HS-27A (cell line): ENCODE measurements at places on chromosomes 2 and 18.
A peak's percentile ranks its signal among the peaks of the same experiment; 100 is the strongest.

GRCh38 chr2:109174626-109175349 is 45.8 kb downstream of the SH3RF3 start:
- DNase-seq: no peak

DNA sequence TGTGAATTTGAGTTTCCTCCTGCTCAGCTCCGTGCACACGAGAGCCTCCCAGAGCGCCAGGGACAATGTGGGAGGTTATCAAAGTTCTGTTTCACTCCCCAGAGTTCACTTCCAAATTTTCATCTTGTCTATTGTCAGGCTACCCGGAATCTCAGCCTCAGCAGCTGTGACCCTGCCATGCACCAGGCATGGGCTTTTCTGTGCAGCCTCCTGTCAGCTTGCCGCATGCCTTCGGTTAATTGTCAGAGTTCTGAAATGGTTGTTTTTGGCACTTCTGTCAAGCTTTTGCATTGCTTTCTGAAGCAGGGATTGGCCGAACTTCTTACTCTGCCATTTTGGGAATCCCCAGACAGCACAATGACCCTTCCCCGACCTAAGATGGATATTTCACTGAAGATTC is 60.4 kb downstream of the SH3YL1 start:
- no peak for DNase-seq

DNA sequence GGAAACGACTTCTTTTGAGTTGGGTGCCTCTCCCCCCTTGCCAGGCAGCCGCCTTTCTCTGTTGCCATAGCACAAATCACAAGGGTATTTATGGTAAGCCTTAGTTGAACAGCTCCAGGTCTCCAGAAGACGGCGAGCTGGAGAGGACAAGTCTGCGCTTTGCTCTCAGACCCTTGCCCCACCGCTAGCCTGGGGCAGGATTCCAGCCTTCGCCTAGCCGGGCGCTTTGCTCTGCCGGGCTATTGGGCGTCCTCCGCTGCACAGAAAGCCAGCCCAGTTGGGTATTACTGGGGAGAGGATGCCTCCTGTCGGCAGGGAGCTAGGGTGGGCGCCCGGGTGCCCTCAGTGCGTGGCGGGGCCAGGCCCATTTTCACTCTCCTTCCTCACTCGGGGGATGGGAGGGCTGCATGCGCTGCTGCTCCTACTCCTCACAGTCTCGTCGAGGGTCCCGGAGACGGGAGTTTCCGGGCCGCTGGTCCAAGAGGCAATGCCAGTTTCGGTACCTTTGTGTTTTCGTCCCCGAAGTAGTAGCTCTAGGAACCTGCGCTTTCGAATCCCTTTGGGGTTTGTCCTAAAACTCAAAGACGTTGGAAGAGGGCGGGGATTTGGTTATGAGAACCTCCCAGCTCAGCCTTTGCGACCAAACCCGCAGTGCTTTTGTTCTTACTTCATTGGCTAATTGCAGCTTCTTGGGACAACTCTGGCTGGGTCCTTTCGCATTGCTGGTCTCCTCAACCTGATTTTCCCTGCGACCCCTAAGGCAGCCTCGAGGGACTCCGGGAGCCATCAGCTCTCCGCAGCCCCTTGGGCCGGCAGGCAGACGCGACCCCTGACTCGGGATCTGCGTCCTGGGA is 3.6 kb upstream of the DLX2 start:
- no peak for DNase-seq

DNA sequence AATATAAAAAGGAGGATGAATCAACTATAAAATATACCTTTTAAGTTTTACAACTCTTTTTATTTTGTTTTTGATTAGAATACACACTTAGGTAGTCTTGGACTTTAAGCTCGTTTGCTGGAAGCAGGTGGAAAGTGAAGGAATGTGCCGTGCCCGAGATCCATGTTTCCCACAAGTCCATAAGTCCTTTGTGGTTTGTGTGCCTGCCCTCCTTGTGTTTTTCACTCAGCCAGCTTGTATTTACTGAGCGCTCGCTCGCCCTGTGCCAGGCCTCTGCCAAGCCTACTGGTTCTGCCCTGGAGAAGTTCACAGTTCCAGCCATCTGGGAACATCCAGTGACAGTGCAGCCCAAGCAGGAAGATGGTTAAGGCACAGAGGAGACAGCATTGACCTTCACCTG is 142.6 kb downstream of the MGAT5 start:
- DNase-seq: no peak

DNA sequence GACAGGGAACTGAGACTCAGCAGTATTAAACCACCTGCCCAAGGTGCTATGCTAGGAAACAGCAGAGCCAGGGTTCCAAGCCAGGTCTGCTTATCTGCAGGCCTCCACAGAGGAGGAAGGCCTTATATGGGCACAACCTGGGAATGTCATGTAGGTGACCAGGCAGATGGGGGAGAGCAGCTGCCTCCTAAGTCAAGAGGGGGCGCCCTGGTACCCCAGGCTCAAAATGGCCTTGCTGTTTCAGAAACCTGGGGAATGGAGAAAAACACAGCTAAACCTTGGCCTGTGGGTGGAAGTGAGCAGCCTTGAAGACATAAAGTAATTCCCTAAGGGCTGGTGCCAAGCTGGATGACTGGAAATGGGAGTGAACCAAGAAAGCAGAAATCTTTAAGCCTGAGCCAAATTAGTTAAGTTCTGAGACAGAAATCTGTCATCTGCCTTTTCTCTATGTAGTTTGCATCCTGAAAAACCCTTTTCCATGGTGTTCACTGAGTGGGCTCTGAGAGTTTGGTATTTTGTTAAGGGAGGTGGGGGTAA is 79.1 kb downstream of the MAPK4 start:
- no peak for DNase-seq

DNA sequence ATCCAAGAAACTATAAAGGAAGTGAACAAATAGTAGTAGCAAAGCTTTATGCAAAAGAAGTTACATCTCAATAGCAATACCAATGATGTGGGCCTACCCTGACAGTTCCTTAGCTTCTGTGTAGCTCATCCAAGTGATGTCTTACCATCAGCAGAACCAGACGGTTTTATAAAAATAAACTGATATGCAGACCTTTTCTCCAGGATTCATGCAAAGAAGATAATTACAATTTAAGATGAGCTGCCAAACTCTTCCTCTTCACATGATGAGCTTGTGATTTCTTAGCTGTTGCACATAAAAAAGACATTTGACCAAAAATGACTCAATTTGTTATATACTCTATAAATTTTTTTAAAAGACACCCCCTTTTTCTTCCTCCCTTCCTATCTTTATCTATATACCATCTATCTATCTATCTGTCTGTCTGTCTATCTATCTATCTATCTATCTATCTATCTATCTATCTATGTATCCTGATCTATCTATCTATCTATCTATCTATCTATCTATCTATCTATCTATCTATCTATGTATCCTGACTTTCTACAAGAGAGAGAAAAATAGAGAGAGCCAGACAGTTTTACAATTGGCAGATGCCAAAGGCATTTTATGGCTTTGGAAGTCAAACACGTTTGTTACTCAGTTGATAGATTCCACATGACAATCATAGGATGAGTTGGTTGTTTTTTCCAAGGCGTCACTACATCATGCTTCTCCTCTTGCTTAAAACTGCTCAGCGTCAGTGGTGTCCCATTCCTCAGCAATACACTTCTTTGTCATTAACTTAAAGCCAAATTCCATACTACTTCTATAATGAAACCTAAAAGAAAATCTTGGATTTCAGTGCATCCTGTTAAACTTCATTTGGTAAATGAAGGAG is 65.9 kb upstream of the ACTR3 start:
- no peak for DNase-seq

GRCh38 chr2:191802180-191802579 is 44.7 kb downstream of the CAVIN2 start:
- DNase-seq: no peak

- no peak for DNase-seq
These were observed 53.7 kb downstream of the TRIB2 start for GRCh38 chr2:12770300-12770968.

- DNase-seq: no peak
These were observed 68.2 kb downstream of the OTX1 start for GRCh38 chr2:63118821-63119220.

DNA sequence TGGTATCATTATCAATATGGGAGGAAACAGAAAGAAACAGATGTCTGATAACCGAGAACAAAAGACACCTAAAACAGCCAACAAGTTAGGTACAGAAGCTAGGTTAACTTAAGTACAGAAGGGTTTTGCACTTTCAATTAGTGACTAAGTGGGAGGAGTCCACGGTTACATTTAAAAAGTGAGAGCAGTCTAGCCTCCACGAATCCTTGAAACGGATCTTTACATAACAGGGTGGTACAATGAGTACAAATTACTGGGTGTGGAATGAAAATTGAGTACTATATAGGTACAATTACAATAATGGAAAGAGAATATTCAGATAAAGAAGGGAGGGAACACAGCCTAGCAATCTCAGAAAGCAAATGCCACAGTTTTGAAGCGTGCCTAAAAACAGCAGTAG is 76.6 kb downstream of the TLK1 start:
- no peak for DNase-seq

DNA sequence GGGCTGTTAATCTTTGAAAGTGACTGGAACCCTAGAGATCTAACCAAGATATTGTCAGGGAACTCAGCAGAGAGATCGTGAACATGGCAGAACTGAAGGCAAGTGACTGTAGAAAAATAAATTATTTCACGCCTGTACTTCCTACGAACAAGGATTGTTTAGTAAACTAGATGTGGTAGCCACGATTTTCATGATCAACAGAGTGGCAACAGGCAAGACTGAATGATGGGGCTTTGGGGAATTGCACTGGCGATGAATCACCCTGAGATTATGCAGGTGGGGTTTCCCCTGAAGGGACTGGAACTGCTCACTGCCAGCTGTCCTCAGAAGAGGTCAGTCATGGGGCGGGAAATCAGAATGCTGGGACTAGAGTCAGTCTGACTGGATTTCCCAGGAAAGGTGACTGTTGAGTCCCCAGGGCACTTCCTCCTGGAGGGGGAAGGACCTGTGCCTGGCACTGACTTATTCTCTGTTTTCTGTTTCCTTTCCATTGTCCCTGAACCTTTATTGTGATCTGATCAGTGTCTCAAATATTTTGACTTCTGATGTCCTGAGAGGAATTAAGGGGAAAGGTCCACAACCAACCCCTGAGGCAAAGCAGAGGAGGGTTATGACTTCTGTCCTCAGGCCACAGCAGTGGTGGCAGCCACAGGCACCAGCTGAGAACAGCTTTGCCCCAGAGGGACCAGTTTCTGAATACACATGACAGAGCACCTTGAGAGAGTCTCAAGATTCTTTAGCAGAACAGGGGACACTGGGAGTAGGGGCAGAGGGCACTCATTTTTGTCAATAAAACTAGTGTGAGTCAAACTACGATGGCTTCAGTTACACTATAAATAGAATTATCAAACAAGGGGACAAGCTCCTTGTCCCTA is 70.0 kb downstream of the NAB1 start:
- DNase-seq: peak; percentile 17

DNA sequence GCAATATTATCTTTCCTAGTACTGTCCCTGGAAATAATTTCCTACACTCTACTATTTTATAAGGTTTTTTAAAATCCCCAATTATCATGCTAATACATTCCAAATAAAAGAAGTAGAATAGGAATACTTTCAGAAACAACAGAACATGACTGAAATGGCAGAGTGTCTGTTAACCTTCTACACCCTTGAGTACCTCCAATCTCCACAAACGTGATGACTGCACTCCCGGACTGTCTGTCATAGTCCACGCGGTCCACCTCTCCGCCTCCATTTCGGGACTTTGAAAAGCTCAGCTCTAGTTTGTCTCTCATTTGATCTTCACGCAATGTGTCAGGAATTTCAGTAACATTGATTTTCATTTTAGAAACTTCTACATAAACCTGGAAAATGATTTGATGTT is 13.6 kb upstream of the RBM43 start:
- DNase-seq: no peak

- no peak for DNase-seq
These were observed 8.9 kb downstream of the GTF3C2 start for GRCh38 chr2:27347641-27348040.

DNA sequence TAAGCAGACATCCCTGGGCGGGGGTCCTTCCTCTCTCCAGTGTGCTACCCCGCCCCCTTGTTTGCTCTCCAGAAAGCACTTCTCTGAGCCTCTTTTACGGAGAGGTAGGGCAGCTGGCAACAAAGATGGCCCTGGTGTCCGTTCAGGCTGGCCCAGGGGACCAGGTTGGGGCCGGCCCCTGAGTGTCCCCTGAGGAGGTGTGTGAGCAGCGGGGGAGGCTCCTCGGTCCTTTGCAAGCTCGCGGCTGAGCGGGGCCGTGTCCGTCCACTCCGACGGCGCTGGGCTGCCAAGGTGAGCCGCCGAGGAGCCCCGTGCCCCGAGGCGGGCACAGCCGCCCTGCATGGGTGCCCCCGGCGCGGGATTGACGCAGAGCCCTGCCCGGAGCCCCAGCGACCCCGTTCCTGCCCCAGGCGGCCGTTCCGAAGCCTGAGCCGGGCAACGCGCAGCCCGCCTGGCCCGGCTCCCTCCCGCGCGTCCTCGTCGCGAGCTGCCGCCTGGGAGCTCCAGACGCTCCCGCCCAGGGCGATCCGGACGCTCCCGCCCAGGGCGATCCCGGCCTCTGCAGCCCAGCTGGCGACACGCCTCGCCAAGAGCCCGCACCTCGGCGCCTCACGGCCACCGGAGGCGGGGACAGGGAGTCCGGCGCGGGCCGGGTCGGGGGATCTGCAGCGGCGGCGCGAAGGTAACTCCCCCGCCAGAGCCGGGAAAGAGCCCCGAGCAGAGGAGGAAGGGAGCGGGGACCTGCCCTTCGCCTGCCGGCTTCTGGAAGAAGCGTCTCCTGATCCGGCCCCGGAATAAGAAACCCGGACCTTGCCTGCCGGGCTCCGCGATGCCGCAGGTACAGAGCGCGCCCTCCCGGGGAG is at the start of gene PROKR1:
Gene PROKR1 (plus strand): TSS at position 569 of the 863 bp plus-strand sequence. CDS start 2,243 bp downstream, outside the sequence.
- no peak for DNase-seq

GRCh38 chr2:104793966-104794365 is 59.9 kb upstream of the POU3F3 start:
- DNase-seq: no peak

- DNase-seq: no peak
These were observed 11.5 kb upstream of the DIPK1C start for GRCh38 chr18:74468547-74469061.

DNA sequence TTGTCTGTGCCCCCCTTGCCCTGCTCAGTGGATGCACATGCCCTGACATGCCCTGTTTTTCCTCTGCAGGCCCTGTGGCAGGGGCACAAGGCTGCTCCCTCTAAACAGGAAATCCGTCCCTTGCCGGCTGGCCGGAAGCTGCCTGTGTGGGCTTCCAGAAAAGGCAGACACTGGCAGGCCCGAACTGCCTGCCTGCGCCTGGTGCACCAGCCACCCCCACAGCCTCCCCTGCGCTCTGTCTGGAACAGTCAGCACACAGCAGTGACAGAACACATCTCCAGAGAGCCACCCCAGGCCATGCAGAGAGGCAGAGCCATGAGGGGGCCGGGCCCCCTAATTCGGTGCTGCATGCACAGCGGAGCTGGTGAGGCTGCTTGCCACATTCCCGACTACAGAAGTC is 33.5 kb downstream of the LOXHD1 start:
- no peak for DNase-seq

GRCh38 chr2:168583064-168583709 is 127.1 kb downstream of the CERS6 start:
- no peak for DNase-seq
